Stimulated activated CD8-positive, alpha-beta memory T cell treated with anti-CD3 and anti-CD28 coated beads, Interleukin-2, amount 100 ng/mL, for 48 hours (primary cell): ENCODE measurements at places on chromosomes 5 and 9.

DNA sequence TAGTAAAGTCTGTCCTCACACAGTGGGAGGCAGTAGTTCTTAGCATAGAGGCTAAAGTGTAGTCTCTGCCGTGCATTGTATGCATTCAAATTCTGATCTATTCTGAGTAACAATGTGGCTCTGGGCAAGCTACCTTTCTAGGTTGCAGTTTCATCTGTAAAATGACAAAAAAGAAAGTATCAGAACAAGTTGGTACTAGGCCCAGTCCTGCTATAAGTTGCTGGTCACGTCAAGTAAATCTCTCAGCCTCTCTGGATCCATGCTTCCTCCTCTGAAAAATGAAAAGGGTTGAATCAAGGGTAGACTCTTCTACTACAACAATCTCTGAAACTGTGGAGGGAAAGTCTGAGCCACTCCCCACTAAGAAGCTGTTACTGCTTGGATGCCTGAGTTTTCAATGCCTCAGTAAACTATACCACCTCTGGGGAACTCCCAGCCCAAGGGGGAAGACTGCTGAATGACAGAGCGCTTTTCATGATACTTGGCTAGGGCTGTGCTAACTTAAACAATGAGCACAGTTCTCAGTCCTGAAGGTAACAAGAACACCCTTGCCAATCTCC, 34.5 kb upstream of the SPARC start:
- DNase-seq, result no peak

GRCh38 chr5:83026930-83027687, 50.1 kb downstream of the TMEM167A start:
- DNase-seq, result no peak

DNA sequence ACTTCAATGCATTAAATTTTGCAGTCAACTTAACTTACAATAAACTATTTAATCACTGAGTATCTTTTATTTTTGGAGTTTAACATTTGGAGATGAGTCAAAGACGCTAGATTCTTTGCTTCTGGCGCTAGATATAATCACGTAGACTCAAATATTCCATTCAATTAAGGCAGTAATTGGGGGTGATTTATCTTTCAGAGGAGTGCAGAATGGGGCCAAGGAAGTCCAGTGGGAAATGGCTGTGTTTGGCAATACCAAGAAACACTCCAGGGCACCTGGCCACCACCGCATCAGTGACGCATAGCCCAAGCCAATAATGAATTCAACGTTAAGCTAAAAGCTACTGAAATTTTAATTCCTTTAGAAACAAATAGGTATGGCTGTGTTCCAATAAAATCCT, 81.2 kb downstream of the PHAX start:
- no peak for DNase-seq

GRCh38 chr5:107636555-107636954, 34.2 kb downstream of the EFNA5 start:
- no peak for DNase-seq

- no peak for DNase-seq
These were observed 129.6 kb downstream of the SEC61B start for GRCh38 chr9:99351647-99352046.
